HAP-1 (cell line): ENCODE measurements at places on chromosomes 16 and 17.

DNA sequence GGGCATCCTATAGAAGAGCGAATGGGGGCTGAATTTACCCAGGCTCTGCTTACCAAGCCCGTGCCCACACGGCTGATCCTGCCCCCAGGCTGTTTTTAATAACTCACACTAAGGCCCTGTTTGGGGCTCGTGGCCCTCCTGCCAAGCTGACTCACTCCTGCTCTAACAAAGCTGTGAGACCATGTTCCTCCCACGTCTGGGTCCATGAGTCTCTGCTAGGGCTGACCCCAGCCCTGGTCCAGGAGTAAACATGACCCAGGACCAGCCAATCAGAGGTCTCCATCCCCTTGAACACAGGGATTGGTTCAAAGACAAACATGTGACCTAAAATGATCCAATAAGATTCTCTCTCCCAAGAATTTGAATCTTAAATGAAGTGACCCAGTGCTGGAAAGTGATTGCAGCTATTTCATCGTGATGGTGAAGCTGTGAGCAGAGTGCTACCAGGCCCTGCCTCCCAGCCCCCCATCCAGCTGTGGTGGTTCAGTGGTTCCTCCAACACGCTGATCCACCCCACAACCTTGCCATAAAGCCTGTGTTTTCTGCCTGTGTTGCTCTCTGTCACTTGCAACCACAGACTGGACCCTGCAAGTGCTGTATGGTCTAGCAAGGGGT lies 57.2 kb downstream of the C16orf82 start:
- no peak for DNase-seq

GRCh38 chr17:50397111-50397918 lies at the start of gene LRRC59:
Gene LRRC59, minus strand, starts transcription at chr17:50397523. Its CDS starts 206 bp downstream, at chr17:50397317.
- peak; percentile 59 for DNase-seq

- no peak for DNase-seq
These were observed 61.4 kb downstream of the VAT1L start for GRCh38 chr16:77849646-77850258.

- DNase-seq, result no peak
These were observed 39.1 kb upstream of the TOM1L1 start for GRCh38 chr17:54861471-54861983.

GRCh38 chr17:67452681-67453554 lies 75.8 kb downstream of the PITPNC1 start:
- DNase-seq, result no peak

GRCh38 chr17:40371261-40371929 lies 6.9 kb upstream of the GJD3 start:
- DNase-seq, result no peak

DNA sequence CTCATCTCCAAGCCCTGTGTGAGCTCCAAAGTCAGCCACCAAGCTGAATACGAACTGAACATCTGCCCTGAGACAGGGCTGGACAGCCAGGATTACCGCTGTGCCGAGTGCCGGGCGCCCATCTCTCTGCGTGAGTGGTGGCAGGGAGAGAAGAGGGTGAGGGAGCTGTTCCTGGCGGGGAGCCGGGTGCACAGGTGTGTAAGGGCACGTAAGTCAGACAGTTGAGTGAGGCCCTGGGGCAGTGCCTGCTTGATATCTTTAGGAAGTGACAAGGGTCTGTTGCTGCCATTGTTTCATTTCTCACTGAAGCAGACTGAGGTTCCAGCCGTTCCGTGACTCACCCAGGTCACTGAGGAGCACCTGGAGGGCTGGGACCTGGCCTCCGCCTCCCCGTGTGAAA lies 12.4 kb downstream of the DEF8 start:
- DNase-seq, result no peak

- DNase-seq, result peak; percentile 72
These were observed 4.5 kb downstream of the PMP22 start for GRCh38 chr17:15260376-15261257.

GRCh38 chr16:48972236-48972635 lies 309.4 kb downstream of the CBLN1 start:
- no peak for DNase-seq

DNA sequence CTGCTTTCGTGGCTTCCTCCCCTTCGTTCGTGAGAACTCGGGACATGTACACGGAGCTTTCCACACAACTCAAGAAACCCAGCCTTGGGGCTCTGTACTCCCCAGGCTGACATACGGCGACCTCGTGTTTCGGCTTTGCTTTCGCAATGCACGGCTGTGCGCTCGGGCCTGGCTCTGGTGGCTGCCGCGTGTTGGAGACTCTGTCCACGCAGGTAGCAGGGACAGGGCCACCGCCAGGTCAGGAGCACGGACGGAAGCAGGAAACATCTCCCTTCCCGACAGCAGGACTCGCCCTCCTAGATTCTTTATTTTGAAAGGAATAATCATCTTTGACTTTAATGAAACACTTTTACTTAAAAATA lies 17.3 kb downstream of the UTS2R start:
- DNase-seq, result no peak

- no peak for DNase-seq
These were observed 371.6 kb upstream of the MAF start for GRCh38 chr16:79972053-79972704.

DNA sequence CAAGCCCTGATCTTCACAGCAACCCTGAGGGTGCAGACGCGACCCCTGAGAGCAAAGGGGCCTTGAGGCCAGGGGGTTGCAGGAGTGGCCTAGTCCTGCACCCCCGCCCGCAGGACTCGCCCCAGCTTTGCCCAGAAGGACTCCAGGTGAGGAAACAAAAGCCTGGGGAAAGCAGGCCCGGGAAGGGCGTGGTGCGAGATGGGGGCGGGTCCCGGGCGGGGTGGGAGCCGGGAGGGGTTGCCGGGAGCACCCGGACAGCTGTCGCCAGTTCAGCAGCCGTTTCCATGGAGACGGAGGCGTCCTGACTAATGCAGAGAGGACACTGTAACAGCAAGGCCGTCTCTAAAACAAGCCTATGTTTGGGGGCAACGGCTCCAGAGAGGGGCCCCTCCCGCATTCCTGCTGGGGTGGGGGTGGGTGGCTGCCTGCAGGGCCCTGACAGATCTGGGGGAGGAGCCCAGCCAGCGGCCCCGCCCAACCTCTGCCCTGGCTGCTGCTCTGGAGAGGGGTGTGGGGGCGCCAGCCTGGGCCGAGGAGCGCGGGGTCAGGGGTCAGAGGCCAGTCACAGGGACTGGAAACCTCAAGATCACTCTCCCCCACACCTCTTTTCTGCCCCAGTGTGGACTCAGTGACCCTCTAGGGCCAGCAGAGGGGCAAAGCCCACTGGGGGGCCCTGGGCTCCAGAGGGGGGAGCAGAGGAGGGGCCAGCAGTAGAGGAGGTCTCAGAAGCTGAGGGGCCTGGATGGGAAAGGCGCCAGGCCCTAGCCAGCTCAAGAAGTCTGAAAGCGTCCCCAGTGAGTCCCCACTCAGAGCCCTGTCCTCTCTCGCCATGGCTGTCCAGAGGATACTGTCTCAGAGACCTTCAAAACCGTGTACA lies 3.1 kb upstream of the TPPP3 start:
- peak; percentile 86 for DNase-seq

- DNase-seq, result no peak
These were observed 6.7 kb downstream of the BAHCC1 start for GRCh38 chr17:81401723-81402529.

DNA sequence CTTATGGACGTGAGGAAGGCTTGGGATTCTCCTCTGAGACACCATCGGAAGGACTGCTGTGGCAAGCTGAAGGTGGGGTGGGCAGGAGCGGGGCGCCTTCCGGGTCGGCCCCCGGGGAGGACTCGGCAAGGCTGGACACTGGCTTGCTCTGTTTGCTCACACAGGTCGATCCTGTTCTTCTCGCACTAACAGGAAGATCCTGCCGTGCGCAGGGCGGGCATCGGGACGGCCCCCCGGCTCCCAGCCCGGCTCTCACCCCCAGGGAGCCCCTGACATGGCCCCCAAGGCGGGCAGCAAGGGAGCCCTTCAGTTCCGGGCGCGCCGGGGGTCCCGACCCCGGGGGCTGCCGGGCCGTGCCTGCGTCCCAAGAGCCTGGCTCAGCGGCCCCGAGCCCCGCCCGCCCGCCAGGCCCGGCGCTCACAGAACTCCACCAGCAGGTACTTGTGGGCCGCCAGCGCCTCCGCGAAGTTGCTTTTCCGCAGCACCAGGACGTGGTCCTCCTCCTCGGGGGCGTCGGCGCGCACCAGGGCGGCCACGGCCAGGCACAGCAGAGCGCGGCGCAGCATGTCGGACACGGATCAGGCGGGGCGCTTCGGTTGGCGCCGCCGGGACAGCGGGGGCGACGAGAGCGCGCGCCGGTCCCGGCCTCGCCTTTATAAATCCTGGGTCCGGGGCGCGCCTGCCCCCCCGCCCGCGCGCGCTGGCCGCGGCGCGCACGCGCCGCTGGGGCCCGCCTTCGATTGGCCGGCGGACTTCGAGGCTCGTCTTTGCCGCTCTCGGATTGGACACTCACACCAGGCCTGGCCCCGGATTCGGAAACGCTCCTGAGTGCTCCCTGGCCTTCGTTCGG lies at the start of gene P4HB:
Gene P4HB (minus strand): TSS at position 630 of the 850 bp plus-strand sequence. CDS start 64 bp downstream, at position 566.
- peak; percentile 99 for DNase-seq

- no peak for DNase-seq
These were observed at the start of gene TNFSF12 for GRCh38 chr17:7548585-7549400. Gene TNFSF12, plus strand, starts transcription at chr17:7549058. Its CDS starts 96 bp downstream, at chr17:7549154.

GRCh38 chr17:1136748-1137147 lies 43.0 kb downstream of the ABR start:
- no peak for DNase-seq

GRCh38 chr17:73371285-73371684 lies 59.5 kb upstream of the CDC42EP4 start:
- no peak for DNase-seq

- no peak for DNase-seq
These were observed 33.7 kb upstream of the TNRC6C start for GRCh38 chr17:77924757-77925336.

GRCh38 chr17:76972046-76972641 lies 103.9 kb downstream of the MGAT5B start:
- DNase-seq, result no peak

GRCh38 chr16:56558024-56558747 lies 6.7 kb upstream of the MT4 start:
- no peak for DNase-seq

DNA sequence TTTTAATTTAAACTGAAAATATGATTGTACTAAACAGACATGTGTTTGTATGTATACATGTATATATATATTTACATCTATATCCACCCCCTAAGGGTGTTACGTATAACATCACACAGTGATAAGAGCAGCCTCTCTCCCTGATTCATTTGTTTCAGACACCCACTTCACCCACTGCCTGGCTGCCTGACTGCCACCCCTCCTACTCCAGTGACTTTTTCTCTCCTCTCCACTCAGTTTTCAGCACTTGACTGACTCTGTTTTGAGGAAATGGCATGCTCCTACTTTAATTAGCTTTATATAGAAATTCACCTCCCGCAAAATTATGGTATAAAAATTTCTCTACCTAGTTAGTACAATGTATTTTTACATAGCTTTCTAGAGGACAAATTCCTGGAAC lies 20.0 kb downstream of the BFAR start:
- DNase-seq, result no peak

DNA sequence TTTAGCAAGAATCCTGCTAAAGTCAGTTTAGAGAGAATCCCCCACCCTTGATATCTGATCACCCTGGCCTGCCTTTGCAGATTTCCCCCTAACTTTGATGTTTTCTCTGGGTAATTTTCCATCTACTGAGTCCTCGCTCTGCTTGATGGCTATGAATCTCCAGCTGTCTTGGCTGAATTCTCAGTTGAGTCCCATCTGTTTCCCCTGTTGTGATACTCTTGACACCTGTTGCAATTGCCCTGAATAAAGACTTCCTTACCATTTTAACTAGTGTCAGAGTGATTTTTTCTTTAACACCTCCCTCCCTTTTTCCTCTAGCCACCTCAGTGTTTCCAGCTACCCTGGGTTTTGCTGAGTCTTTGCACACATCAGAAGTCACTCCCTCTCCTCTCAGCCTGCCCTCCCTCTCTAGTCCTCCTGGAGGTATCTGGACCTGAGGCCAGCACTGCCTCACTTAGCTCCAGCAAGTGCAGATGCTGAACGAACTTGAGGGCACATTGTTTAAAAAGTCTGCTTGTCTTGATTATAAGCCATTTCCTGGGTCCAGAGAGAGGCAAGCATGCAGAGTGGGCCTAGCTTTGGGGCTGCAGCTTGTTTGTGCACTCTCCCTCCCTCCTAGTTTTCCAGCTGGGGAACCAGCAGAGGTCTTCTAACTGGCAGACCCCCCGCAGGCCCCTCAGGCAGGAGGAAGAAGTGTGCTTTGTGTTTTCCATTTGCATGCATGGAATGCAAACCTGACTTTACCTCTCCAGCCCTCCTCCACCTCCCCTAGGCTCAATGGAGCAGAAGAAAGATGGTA lies 33.2 kb downstream of the SPACA3 start:
- DNase-seq, result no peak
